Gastrocnemius medialis (tissue), 4 donors: ENCODE measurements at places on chromosomes 6 and 20. TPM values are rescaled to one million over a fixed set of nuclear protein-coding genes. Genes with fewer than 3 reads are reported as not detected.
A peak's percentile ranks its signal among the peaks of the same experiment; 100 is the strongest.

ANKRD66 gene
- total RNA-seq, result not detected

SHLD1 gene
- 7.1 TPM for total RNA-seq

NRSN1 gene
- total RNA-seq, result not detected

MUC22 gene
- 0.24 TPM for total RNA-seq

FAM217A gene
- not detected for total RNA-seq

KCTD20 gene
- 32.2 TPM for total RNA-seq

FOXS1 gene
- total RNA-seq, result not detected

SSTR4 gene
- total RNA-seq, result not detected

DHX35 gene
- 10.8 TPM for total RNA-seq

DPPA5 gene
- total RNA-seq, result not detected

FOXF2 gene
- 0.95 TPM for total RNA-seq

C6orf52 gene
- not detected for total RNA-seq

EYS gene
- total RNA-seq, result not detected

ANGPT4 gene
- not detected for total RNA-seq

SPDEF gene
- not detected for total RNA-seq

DNA sequence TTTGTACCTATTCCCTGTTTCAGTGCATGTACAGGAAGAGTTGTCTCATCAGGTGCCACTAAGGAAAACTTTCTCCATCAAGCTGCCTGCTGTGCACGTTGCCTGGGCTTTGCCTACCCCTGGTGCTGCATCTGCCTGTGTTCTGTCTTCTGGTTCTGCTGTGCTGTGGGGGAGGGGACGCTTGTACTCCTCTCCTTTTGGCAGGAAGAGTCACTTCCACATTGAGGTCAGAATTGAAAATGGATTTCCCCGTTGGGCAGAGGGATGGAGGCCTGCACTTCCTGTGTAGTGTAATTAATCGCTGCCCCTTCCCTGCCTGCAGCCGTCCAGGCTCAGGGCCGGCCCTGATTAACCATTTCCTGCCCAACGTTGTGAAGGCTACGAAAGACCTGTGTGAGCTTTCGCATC, 153.3 kb downstream of the SCML4 start:
- H3K4me1 ChIP-seq, result peaks cover 63% of the 10 kb centered on the region
- peak; percentile 68 for DNase-seq
- H3K27me3 ChIP-seq, result no peaks in the 10 kb centered on the region
- H3K27ac ChIP-seq, result peak overlapping the region; percentile 36
- no peak overlapping the region for H3K4me3 ChIP-seq

DNA sequence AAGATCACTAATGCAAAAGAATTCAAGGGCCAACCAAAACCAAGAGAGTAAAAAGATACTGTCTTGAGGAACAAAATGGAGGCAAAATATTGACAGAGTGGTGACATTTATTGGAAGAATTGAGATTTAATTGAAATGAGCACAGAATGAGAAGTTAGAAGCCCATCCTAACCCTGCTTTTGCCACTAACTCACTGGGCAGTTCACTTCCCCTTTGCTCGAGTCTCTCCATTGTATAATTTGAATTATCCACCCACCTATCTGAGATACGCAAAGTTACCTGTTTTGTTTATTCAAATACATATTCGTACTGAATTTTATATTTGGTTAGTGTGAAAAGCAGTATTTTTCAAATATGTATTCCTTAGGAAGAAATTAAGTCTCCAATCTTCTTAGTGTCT, 204.5 kb upstream of the PRDM1 start:
- H3K4me1 ChIP-seq, result peaks cover 3% of the 10 kb centered on the region
- H3K27ac ChIP-seq, result no peak overlapping the region
- no peak for DNase-seq
- no peaks in the 10 kb centered on the region for H3K36me3 ChIP-seq
- no peaks in the 10 kb centered on the region for H3K27me3 ChIP-seq

DNA sequence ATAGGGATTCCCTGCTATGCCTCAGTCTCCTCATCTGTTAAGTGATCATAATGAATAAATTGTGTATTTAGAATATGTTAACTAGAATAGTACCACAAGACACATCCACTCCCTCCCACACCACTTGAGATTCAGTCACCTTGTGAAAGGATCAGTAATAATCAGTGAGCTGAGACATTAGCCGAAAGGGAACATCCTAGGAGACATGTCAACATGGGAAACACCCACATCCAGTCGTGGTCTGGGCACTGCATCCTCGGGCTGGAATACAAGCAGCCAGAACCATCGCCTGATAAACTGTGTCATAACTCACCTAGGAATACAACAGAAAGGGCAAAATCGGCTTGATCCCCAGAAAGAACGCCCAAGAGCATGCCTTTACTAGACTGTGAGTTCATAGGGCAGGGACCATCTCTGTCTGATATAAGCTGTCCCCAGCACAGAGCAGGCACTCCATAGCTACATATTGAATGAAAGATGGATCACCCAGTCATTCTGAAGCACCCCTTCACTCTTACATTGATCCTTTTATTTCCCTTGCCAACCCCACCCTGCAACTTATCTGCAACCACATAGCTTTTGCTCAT, 23.9 kb downstream of the RIPOR2 start:
- H3K27ac ChIP-seq, result no peak overlapping the region
- no peaks in the 10 kb centered on the region for H3K27me3 ChIP-seq
- no peaks in the 10 kb centered on the region for H3K36me3 ChIP-seq
- H3K4me1 ChIP-seq, result peaks cover 28% of the 10 kb centered on the region

GRCh38 chr6:69914015-69914485, 47.7 kb downstream of the COL19A1 start:
- no peak for DNase-seq
- H3K27me3 ChIP-seq, result no peaks in the 10 kb centered on the region
- H3K4me3 ChIP-seq, result no peak overlapping the region
- no peak overlapping the region for H3K27ac ChIP-seq

- no peaks in the 10 kb centered on the region for H3K36me3 ChIP-seq
- H3K4me1 ChIP-seq, result peaks cover 14% of the 10 kb centered on the region
- no peak overlapping the region for H3K27ac ChIP-seq
- H3K27me3 ChIP-seq, result peaks cover 83% of the 10 kb centered on the region
- peak overlapping the region; percentile 51 for H3K4me3 ChIP-seq
Measured at GRCh38 chr6:30465595-30466306, 23.6 kb upstream of the HLA-E start.

GRCh38 chr20:35497780-35498189, 31.7 kb downstream of the C20orf173 start:
- H3K36me3 ChIP-seq, result no peaks in the 10 kb centered on the region
- H3K27me3 ChIP-seq, result no peaks in the 10 kb centered on the region
- no peak overlapping the region for H3K4me3 ChIP-seq
- peak; percentile 64 for DNase-seq
- H3K4me1 ChIP-seq, result peaks cover 36% of the 10 kb centered on the region
- peak overlapping the region; percentile 78 for H3K27ac ChIP-seq

DNA sequence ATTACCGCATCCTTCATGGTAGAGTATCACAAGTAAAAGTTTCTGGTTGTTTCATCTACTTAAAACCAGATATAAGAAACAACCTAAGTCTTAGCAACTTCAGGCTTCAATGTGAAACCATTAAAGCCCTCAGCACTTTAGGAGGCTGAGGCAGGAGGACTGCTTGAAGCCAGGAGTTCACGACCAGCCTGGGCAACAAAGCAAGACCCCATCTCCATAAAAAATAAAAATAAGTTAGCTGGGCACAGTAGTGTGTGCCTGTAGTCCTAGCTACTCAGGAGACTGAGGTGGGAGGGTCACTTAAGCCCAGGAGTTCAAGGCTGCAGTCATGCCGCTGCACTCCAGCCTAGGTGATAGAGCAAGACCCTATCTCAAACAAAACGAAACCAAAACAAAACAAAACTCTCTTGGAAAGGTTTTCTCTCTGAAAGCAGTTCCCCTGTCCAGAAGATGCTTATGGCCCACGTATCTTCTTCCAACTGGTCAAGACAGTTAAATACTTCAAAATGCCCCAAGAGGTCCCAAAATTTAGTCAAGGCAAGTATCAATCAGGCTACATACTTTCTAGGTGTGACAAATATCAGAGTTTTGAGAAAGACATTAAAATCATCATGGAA, 9.9 kb downstream of the TAF11 start:
- DNase-seq, result no peak
- no peaks in the 10 kb centered on the region for H3K4me1 ChIP-seq
- H3K27me3 ChIP-seq, result no peaks in the 10 kb centered on the region
- H3K4me3 ChIP-seq, result no peak overlapping the region
- H3K36me3 ChIP-seq, result peaks cover 66% of the 10 kb centered on the region
- no peak overlapping the region for H3K27ac ChIP-seq

DNA sequence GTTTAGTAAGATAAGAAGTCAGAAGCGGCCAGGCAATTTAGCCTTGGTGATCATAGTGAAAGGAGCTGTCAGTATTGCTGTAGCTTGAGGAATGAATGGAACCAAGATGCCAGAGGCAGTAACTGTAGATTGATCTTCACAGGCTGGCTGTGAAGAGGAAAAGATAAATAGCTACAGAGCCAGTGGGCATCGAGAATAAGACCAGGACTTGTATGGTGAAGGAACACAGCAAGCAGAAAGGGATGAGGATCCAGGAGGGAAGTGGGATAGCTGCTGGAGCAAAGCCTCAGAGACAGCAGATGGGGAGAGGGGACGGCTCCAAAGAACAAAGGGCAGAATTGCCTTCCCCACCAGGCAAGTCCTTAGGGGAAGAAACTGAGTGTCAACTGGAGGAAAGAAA, 294.4 kb upstream of the PLN start:
- no peaks in the 10 kb centered on the region for H3K36me3 ChIP-seq
- no peaks in the 10 kb centered on the region for H3K4me1 ChIP-seq
- no peak overlapping the region for H3K27ac ChIP-seq
- H3K4me3 ChIP-seq, result no peak overlapping the region

- no peaks in the 10 kb centered on the region for H3K4me1 ChIP-seq
- H3K4me3 ChIP-seq, result no peak overlapping the region
- no peak overlapping the region for H3K27ac ChIP-seq
- H3K27me3 ChIP-seq, result no peaks in the 10 kb centered on the region
Measured at GRCh38 chr6:71486461-71486860, 197.8 kb downstream of the OGFRL1 start.

DNA sequence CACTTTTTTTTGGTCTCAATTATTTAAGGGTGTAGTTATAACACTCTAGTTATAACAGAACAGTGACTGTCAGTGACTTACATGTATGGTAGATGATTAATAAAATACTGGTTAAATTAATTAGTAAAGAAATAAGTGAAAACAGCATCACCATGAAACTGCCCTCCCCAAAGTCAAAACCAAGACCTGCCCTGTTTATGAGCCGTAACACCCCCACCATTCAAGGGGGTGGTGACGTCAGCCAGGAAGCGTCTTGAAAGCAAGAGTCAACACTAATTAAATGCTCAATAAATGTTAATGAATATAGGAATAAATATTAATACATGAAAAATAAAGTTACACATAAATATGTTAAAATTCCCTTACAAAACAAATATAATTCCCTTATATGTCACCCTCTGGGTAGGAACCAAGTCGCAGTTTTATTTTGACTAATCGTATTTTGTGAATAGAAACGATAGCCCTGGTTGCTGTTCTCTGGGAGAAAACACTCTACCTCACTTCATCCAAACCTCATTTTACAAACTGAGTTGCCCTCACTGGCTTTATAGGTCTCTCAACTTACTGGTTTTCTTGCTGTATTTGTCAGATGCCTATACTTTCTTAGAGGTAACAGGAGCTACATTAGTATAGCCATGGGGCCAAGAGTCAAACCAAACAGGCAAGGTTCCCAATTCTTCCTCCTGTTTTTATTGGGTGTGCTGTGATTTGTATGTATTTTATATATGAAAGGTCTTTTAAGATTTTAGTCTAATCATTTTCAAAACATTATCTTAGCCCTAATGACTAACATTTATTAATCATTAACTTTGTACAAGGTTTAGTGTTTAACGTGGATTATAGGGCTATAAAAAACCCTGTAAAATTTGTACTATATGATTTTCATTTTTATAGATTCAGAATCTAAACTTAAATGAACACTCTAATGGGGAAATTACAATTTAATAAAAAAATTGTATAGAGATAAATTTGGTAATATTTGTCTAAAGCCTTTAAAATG, 227.9 kb upstream of the IRAK1BP1 start:
- no peak overlapping the region for H3K27ac ChIP-seq
- H3K27me3 ChIP-seq, result no peaks in the 10 kb centered on the region
- no peaks in the 10 kb centered on the region for H3K4me1 ChIP-seq
- DNase-seq, result no peak

GRCh38 chr20:480044-480443, 17.7 kb upstream of the TBC1D20 start:
- H3K4me1 ChIP-seq, result no peaks in the 10 kb centered on the region
- H3K36me3 ChIP-seq, result no peaks in the 10 kb centered on the region
- no peaks in the 10 kb centered on the region for H3K27me3 ChIP-seq
- no peak overlapping the region for H3K27ac ChIP-seq
- no peak overlapping the region for H3K4me3 ChIP-seq

DNA sequence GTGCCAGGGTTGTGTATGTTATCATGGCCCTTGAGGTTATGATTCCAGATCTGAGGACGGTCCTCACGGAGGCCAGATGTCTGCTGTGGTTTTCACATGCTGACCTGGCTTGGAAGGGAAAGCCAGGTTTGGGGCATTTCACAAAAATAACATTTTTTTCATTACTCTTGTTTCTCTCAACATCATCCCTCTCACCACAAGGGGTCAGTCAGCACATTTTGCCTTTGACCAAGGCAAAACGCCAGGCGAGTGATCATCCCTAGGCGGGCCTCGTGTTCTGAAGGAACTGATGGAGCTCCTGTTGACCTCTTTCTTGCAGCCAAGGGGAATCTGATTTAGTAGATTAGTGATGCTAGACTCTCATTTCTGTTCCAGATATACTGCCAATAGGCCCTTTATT, 133.5 kb downstream of the TBC1D7 start:
- H3K27me3 ChIP-seq, result no peaks in the 10 kb centered on the region
- no peak overlapping the region for H3K4me3 ChIP-seq
- DNase-seq, result peak; percentile 14
- no peaks in the 10 kb centered on the region for H3K4me1 ChIP-seq

- H3K4me3 ChIP-seq, result no peak overlapping the region
- no peak for DNase-seq
- no peaks in the 10 kb centered on the region for H3K36me3 ChIP-seq
- peak overlapping the region; percentile 59 for H3K27ac ChIP-seq
- H3K27me3 ChIP-seq, result no peaks in the 10 kb centered on the region
Measured at GRCh38 chr6:90136176-90136575, 160.5 kb downstream of the BACH2 start.

- H3K36me3 ChIP-seq, result no peaks in the 10 kb centered on the region
- DNase-seq, result no peak
- no peak overlapping the region for H3K27ac ChIP-seq
- no peak overlapping the region for H3K4me3 ChIP-seq
- H3K4me1 ChIP-seq, result no peaks in the 10 kb centered on the region
Measured at GRCh38 chr6:53727748-53728147, 62.2 kb upstream of the KLHL31 start.

GRCh38 chr6:2531426-2532215, 219.1 kb downstream of the MYLK4 start:
- no peaks in the 10 kb centered on the region for H3K4me1 ChIP-seq
- no peaks in the 10 kb centered on the region for H3K36me3 ChIP-seq
- no peaks in the 10 kb centered on the region for H3K27me3 ChIP-seq
- no peak overlapping the region for H3K27ac ChIP-seq
- no peak for DNase-seq

- H3K27me3 ChIP-seq, result no peaks in the 10 kb centered on the region
- no peaks in the 10 kb centered on the region for H3K4me1 ChIP-seq
- DNase-seq, result no peak
- no peak overlapping the region for H3K4me3 ChIP-seq
Measured at GRCh38 chr20:24236201-24236600, 233.2 kb upstream of the SYNDIG1 start.

DNA sequence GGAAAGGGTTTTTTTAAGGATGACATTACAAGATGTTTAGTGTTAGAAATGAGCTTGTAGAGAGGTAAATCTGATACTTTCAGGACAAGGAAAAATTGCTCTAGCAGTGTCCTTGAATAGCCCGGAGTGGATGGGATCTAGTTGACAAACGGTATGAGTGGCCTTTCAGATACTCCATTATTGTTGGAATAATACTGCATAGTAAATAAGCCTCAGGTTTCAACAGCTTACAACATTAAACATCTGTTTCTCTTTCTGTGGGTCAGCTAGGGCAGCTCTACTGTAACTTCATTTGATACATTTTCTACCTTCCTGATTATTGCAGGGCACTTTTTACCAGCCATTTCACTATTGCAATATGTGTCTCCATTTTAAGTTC, 118.0 kb downstream of the B3GAT2 start:
- no peak overlapping the region for H3K27ac ChIP-seq
- peaks cover 15% of the 10 kb centered on the region for H3K4me1 ChIP-seq
